A549 treated with DMSO at 1 μM for 4 hours (cell line): ENCODE measurements at places on chromosomes 1 and 21. TPM values are rescaled to one million over a fixed set of nuclear protein-coding genes. Genes with fewer than 3 reads are reported as not detected.

Gene JAM2
- total RNA-seq, result 0.09 TPM in 1 of 5 replicates, not detected in the others

Gene SLC16A4
- total RNA-seq, result 30.9 to 43.6 TPM (median 40.3 TPM) in 5 replicates

Gene TMEM61
- 0.34 to 0.50 TPM (median 0.40 TPM) in 3 of 5 replicates, not detected in the others for total RNA-seq

Gene PRR9
- not detected in 5 replicates for total RNA-seq

Gene TFF1
- 24.2 to 31.5 TPM (median 30.5 TPM) in 5 replicates for total RNA-seq

Gene BATF3
- total RNA-seq, result 20.1 to 31.4 TPM (median 29.6 TPM) in 5 replicates

Gene NEK2
- 40.4 to 53.0 TPM (median 49.2 TPM) in 5 replicates for total RNA-seq

Gene RIPK4
- total RNA-seq, result 11.4 to 15.0 TPM (median 12.3 TPM) in 5 replicates

Gene PSRC1
- 18.6 to 25.2 TPM (median 24.6 TPM) in 5 replicates for total RNA-seq

Gene AGMAT
- total RNA-seq, result 5.7 to 8.6 TPM (median 7.8 TPM) in 5 replicates

Gene MTOR
- 12.1 to 17.0 TPM (median 15.2 TPM) in 5 replicates for total RNA-seq

Gene MROH7
- not detected in 5 replicates for total RNA-seq

Gene ITGB3BP
- 24.0 to 27.9 TPM (median 26.9 TPM) in 5 replicates for total RNA-seq

Gene MYOG
- not detected in 5 replicates for total RNA-seq

Gene DENND4B
- 26.1 to 38.2 TPM (median 34.8 TPM) in 5 replicates for total RNA-seq

Gene ANGPTL7
- total RNA-seq, result not detected in 5 replicates

Gene RRP15
- 23.3 to 30.6 TPM (median 28.7 TPM) in 5 replicates for total RNA-seq

Gene OR2T11
- not detected in 5 replicates for total RNA-seq

Gene AADACL3
- not detected in 5 replicates for total RNA-seq
